ENCODE measurements at places on chromosomes 5 and 9.

DNA sequence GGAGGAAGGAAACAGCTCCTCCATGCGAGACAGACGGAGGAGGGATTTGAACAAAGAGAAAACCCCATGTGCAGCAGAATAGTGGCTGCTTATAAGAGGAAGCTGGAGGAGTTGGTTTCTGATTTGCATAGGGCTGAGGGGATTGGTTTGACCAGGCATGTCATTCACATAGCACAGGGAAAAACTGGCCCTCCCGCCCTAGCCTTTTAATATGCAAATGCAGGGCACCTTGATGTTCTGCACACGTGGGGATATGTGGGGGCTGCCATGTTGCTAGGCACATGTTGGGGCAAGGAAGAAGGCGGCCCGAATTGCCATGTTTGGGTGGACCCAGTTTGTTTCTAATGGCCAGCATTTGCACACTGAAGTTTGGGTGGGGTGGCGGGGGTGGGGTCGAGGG lies 42.2 kb downstream of the OSMR start:
- DNase-seq, result no peak

- DNase-seq, result peak; percentile 61
Observed at GRCh38 chr5:58649716-58650115, 66.8 kb downstream of the RAB3C start.

DNA sequence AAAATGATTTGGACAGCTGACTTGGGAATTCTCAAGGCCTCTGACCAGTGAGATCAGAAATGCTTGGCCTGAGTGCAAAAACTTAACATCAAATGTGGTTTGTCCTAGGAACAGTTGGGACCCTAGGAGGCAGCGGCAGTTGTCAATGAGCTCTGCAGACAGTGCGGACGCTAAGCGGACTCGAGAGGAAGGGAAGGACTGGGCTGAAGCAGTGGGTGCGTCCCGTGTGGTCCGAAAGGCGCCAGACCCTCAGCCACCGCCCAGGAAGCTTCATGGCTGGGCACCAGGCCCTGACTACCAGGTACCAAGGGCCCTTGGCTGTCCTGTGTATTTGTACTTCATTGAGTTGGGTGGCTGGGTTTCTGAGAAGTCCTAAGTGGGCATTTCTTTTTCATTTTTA lies 43.7 kb upstream of the POMT1 start:
- no peak for DNase-seq

GRCh38 chr9:129402371-129402739 lies 218.5 kb downstream of the C9orf50 start:
- DNase-seq, result no peak

GRCh38 chr9:115715666-115716065 lies 437.9 kb upstream of the PAPPA start:
- DNase-seq, result no peak

DNA sequence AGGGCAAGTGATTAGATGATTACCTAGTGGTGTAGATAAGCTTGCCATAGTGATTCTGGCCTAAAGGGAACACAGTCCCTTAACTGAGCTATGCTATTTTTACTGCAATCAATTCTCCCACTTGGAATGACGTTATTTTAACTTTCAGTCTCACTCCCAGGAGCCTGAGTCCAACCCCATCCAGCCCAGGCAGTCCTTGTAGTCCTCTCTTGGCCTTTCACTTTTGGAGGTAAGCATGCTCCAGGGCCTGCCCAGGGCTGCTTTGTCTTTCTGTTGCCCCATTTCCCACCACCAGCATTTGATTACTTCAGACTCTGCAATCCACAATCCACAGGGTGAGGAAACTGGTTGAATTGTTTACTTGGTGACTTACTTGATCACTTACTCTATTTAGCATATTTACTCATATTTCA lies 233.0 kb downstream of the CD180 start:
- peak; percentile 61 for DNase-seq

GRCh38 chr5:123116058-123116457 lies 27.0 kb downstream of the PRDM6 start:
- DNase-seq, result peak; percentile 45
